ENCODE measurements at places on chromosomes 5 and 9.

DNA sequence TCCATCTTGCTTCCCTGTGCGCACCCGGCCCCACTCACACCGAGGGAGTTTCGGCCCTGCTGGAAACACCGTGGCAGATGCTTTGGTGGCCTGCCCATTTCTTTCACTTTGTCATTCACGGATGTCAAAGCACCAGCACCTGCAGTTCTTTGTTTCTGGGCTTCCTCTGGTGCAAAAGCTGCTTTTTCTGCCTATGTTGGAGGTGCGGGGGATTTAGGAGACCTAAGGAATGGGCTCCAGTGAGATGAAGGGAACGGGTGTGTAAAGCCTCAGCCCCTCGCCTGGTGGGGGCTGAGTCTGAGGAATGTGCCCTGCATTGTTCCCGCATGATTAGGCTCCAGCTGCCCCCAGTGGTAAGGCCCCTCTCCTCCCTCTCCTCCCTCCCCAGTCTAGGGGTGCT, 62.3 kb downstream of the THBS4 start:
- DNase-seq = no peak

GRCh38 chr5:134581241-134581981, 51.2 kb downstream of the SAR1B start:
- no peak for DNase-seq

GRCh38 chr5:5078009-5078897, 61.9 kb upstream of the ADAMTS16 start:
- DNase-seq = no peak

DNA sequence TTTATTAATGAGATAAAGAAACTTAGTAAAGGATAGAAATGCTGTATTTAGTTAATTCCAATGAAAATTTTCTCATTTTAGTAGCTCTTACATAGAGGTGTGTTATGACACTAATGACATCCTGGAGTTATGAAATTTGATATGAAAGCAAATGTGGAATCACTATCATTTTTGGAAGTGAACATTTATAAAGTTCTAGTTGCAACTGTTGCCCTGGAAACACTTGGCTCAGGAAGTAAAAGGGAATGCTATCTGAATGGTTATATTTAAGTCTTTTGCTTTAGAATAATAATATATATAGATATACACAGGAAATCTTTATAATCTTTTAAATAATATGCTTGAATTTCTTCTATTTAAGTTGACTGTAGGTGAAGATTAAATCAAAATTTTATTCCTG, 16.7 kb downstream of the ADAMTS19 start:
- DNase-seq = no peak

DNA sequence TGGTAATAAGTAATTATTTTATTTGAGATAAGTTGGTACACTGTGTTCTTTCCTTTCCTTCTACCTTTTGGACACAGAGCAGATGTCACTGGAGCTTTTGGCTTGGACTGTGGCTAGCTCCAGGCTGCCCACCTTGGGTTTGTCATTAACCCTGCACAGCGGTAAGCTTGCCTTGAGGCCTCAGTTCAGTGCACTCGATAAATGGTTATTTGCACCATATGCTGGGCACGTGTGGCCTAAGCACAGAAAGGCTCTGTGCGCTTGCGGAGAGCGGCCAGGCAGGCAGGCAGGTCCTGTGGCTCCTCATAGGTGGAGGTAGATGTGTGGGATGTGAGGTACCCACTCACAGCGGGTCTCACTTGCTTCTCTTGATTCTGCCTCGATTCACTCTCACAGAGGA, 30.0 kb upstream of the TENT4A start:
- DNase-seq = no peak

DNA sequence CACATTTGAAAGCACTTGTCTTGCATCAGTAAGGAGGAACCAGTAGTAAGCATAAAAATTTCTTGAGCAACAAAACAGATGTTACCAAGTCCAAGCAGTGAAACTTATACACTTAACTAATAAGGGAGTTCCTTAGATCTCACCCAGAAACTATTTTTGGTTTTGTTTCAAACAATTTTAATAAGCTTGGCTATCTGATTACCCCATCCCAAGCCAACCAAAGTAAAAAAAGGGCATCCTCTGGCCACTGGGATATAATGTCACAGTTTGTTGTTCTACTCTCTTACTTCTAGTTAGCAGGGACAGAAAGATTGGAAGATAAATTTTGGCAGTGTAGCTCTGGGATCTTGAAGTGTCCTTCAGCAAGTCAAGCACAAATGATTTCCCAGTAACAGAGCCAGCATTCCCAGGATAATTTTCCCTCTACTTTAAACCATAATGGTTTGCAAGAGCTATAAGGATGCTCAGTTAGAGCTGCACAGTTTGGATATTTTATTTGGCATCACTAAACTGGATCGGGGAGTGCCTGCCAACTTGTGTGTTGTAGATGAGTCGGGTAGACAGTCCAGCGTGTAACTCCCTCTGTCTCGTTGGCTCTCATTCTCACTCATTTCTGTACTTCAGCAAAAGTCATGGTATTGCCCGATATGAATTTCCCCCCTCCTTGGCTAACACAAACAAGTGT, 161.9 kb upstream of the HMHB1 start:
- DNase-seq = no peak

DNA sequence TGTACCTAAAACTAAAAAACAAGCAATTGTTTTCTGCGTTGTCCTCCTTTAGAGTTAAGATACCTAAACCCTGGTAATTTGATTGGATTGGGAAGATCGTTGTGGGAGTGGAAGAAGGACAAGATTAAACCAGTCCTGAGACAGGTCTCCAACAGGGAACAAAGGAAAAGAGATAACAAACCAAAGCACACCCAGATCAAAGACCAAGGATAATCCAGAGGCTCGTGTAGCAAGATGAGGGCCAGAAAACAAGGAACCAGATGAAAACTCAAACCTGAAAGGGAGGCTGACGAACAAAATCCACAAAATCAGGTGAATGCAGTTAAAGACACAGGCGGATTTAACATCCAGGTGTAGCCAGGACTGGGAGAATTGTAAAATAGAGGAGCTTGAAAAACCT, 618.1 kb downstream of the SLCO4C1 start:
- no peak for DNase-seq

GRCh38 chr5:60701321-60701968, 1.5 kb upstream of the DEPDC1B start:
- DNase-seq = no peak

GRCh38 chr9:32414856-32415255, 30.4 kb downstream of the ACO1 start:
- DNase-seq = no peak

GRCh38 chr5:93327605-93328004, 253.4 kb downstream of the NR2F1-AS1 start:
- DNase-seq = no peak

DNA sequence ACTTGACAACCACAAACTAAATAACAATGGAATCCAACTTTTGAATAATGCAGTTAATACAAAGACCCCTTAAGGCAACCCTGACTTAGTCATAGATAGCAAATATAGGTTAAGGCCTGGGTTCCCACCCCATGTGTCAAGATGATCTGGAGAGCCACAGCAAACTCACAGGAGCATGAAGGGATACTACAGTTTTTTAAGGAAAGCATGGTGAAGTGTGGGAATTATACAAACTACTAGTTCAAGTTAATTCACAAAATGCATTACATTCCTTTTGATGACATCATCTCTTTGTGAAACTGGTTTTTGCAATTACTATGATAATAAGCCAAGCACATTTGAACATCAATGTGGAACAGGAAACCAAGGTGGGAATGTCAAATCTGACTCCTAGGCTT, 50.6 kb downstream of the LHFPL2 start:
- no peak for DNase-seq

GRCh38 chr9:131334629-131335367, 45.3 kb downstream of the PLPP7 start:
- no peak for DNase-seq

- no peak for DNase-seq
Observed at GRCh38 chr9:108160706-108161355, 671.3 kb upstream of the KLF4 start.

GRCh38 chr5:4038994-4039393, 443.4 kb downstream of the IRX1 start:
- DNase-seq = no peak

GRCh38 chr9:129776938-129777768, 24.3 kb upstream of the PTGES start:
- DNase-seq = peak; percentile 45

GRCh38 chr9:14406463-14406862, 92.5 kb upstream of the NFIB start:
- DNase-seq = no peak

GRCh38 chr9:137759117-137759516, 118.5 kb upstream of the CACNA1B start:
- peak; percentile 64 for DNase-seq

All from GM13976 (cell line).